ENCODE measurements at places on chromosomes 12 and 14.
A peak's percentile ranks its signal among the peaks of the same experiment; 100 is the strongest.

DNA sequence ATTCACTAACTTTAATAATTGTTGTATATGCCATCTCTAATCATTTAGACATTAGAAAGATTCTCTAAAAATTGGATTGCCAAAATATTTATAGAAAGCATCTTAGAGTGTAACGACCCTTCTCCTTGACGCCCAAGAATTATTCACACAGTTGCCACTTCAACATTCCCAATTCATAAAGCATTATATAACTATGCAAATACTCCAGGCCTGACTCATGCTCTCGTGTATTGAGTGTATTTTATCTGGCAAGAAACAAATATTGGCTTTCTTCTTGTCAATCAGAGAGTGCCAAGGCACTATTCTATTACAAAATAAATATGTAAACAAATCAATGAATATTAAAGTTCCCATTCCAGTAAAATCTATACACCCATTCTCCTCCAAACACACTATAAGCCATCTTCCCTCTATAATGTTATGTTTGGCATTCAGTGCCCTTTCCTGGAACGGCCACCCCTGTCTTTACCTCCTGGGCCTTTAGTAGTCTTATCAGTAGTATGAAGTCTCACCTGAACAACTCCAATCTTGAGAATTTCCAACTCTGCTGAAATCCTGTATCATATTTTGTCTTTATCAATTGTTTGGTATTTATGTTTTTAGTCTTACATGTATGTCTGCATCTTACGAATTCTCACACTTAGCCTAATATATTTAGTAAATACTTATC, 182.6 kb downstream of the PIK3C2G start:
- DNase-seq, result no peak

DNA sequence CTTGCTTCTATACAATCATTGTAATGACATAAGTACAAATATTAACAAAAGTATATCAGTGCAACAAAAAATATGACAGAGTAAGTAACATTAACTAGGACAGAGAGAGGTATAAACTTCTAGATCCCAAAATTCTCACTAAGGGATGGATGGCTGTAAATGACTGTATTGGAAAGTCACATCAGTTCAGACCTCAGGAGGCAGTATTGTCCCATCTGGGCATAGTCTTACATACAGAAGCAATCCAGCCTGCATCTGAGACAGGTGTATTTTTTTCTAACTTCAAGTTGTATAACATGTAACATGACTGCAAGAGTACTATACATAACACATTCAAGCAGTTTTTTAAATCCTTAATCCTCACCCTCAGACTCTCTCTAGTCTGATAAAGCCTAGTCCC, 99.0 kb downstream of the GARIN6 start:
- DNase-seq, result no peak

GRCh38 chr12:42422785-42423184, 96.8 kb downstream of the PPHLN1 start:
- no peak for DNase-seq

DNA sequence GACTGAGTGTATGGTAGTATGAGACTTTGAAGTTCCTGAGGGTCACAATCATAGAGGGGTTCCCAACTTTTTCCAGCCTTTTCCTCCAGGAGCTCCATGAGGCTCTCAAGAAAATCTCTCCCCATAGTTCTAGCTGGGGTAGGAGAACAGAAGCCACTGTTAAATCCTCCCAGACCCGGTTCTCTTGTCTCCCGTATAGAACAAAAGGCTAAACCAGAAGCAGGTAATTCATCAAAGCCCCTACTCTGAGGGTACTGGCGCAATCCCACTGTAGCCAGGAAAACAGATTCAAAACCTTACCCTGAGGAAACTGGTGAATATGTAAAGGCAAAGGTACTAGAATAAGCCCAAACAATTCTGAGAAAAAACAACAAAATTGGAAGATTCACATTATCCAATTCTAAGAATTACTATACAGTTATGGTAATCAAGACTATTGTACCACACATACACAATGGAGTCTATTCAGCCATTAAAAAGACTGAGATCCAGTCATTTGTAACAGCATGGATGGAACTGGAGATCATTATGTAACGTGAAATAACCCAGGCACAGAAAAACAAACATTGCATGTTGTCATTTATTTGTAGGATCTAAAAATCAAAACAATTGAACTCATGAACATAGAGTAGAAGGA, 20.5 kb downstream of the OR8S1 start:
- no peak for DNase-seq

- DNase-seq, result no peak
These were observed 331.6 kb upstream of the FAR2 start for GRCh38 chr12:28817524-28817923.

DNA sequence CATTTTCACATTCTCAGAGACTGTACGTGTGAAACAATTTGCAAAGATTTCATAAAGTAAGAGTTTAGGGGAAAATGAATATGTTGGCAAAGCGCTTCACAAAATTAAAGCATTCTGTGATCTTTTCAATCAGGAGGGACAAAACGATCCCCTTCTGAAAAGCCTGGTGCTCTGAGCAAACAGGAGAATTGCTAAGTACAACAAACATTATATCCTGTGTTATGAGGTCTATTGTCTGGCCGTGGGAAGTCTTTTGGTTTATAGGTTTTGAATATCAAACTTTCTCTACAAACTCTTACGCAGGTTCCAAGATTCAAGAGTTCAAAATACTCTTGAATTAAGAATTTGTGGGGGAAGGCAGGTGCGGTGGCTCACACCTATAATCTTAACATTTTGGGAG, 7.2 kb upstream of the FOXN3 start:
- DNase-seq, result no peak

- DNase-seq, result peak; percentile 55
These were observed 101.2 kb upstream of the SLC38A2 start for GRCh38 chr12:46473634-46474329.

- DNase-seq, result no peak
These were observed 8.5 kb upstream of the ACTN1 start for GRCh38 chr14:68987653-68988036.

- DNase-seq, result no peak
These were observed 27.5 kb downstream of the GPRC5A start for GRCh38 chr12:12918781-12919389.

DNA sequence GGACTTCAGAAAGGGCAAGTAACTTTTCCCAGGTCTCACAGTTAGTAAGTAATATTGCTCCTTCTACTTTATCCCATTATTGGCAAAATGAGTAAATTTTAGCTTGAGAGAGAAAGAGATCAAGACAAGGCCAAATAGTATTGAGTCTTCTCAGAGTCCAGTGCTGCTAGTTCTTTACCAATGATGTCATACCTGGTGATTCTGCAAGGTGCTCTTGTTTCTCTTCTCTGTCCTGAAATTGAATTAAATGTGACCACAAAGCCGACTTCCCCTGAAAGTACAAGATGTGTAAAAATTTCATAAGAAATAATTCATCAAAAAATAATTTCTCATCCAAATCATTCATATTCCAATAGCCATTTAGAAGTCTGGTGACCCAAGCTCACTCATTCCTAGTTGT, 97.5 kb upstream of the SINHCAF start:
- no peak for DNase-seq

- no peak for DNase-seq
These were observed 3.8 kb upstream of the SNX6 start for GRCh38 chr14:34633742-34634141.

GRCh38 chr12:108194585-108194984, 65.5 kb downstream of the WSCD2 start:
- DNase-seq, result no peak

GRCh38 chr12:67482751-67483661, 165.5 kb upstream of the DYRK2 start:
- DNase-seq, result no peak

GRCh38 chr12:96425951-96426350, 25.7 kb upstream of the CDK17 start:
- no peak for DNase-seq

- no peak for DNase-seq
These were observed 32.1 kb downstream of the PIWIL1 start for GRCh38 chr12:130369816-130370215.

GRCh38 chr12:55696796-55697462, 10.8 kb downstream of the ITGA7 start:
- no peak for DNase-seq

DNA sequence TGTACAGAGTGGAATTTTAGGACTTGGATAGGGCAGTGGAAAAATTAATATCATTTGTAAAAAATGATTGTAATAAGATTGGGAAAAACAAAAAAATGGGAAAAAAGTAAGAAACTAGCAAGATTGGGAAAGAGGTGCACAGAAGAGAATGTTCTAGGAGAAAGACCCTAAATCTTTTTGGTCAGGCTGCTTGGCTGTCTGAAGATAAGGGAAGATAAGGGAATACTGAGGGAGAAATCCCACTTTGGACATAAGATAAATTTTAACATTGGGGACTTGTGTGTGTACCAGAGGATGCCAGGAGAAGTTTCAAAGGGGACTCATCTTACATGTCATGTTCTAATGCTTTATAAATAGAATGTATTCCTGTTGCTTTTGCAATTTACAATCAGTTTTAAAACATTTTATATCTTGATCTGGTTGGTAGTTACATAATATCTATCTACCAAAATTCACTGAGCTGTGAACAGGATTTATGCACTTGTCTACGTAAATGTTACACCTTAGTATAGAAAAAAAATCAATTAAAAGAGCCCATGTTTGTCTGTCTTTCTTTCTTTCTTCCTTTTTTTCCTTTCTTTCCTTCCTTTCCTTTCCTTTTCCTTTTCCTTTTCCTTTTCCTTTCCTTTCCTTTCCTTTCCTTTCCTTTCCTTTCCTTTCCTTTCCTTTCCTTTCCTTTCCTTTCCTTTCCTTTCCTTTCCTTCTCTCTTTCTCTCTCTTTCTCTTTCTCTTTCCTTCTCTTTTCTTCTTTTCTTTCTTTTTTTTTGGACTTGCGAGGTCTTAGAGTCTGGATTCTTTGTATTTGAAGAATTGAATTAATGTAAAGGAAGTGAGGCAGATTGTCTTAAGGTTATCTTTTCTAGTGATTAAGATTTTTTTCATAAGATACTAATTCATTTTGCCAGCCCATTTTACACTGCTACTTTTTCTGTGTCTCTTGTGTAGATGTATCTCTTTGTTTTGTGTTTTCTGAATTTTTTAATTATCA, 66.1 kb downstream of the KTN1 start:
- no peak for DNase-seq
